ENCODE measurements at places on chromosomes 1 and 21.

GRCh38 chr1:4624141-4624715 is 30.2 kb upstream of the AJAP1 start:
- no peak for DNase-seq

DNA sequence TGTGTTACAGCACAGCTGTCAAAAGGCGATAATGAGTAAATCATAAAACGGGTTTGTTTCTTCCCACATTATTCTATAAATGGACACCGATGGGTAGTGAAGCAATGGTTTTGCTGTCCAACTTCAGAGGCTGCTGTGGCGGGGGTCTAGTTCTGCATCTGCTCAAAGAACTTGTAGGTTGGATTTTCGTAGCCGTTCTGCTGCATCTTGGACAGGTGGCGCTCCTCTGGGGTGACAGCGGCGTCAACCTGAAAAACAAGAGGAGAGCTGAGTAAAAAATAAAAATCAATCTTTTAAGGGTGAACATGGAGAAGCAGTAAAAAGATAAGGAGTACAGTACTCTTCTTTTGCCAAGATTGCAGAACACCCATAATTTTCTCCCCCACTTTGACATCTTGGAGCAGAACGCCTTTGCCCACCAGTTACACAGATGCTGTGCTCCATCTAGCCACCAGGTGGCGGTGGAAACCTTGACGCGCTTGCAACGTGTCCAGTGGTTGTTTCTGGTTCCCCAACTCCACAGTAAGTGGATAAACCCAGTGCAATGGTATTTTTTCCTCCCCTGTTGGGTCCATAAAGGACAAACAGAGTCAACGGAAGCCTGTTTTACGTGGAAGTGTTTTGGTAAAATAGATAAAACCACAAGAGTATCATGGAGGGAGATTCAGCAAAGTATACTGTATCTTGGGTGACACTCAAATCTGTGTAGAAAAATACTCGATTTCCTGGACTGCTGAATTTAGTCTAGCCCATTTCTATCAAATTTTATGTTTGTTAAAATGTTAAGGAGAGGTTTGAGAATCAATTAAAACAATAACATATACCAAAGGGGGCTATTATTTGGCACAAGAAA is 147.0 kb downstream of the GABPA start:
- DNase-seq: peak; percentile 61

DNA sequence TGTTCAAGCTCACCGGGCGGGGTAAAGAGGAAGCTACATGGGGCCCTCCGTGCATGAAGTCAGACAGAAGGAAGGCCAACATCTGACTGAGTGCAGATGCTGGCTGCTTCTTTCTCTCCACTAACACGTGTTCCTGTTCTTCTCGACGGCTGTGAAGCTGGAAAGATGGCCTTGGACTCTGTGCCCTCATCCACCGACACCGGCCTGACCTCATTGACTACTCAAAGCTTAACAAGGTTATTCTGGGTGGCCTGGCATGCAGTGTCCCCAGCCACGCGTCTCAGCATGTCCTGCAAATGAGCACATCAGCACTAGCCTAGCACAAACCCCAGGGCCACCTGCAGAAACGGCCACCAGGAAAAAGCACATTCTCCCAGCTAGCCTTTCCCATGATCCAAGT is 41.2 kb downstream of the ACTN2 start:
- no peak for DNase-seq

GRCh38 chr1:165215676-165216075 is 140.8 kb downstream of the LMX1A start:
- DNase-seq: no peak

DNA sequence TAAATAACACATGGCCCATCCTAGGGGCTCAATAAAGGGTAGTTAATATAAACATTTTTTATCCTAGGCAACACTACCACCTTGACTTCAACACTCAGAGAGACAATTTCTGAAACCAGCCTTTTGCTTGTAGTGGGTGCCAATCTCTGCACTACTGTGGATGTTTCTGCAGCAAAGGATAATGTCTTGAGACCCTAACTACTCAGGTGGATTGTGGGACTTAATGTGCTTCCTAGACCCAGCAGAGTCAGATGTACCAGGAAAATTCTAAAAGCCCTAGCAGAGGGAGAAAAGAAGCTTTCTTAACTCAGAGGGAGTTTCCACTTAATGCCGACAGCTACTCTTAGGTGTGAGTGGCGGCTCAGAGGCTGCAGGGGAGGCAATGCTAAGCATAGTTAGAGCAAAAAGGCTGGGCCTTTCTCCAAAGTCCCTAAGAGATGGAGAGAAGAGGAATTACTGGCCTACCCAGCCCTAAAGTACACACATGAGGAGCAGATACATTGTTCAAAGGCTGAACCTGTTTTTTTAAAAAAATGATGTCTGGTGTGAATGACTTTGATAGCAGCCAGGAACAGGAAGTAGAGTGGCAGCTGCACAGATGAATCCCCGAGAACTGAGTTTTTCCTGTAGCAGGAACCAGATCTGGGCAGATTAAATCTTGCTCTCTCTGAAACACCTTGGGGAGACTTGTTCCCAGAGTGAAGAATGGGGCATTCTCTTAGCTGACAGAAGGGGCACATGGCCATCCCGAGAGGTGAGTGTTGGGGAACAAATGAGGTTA is 33.5 kb upstream of the ABCD3 start:
- peak; percentile 2 for DNase-seq

- no peak for DNase-seq
Measured at GRCh38 chr1:189205863-189206262, 1271.8 kb downstream of the BRINP3 start.

- no peak for DNase-seq
Measured at GRCh38 chr1:31102501-31102950, 37.0 kb upstream of the PUM1 start.

- DNase-seq: no peak
Measured at GRCh38 chr1:185008838-185009237, 34.5 kb upstream of the NIBAN1 start.

DNA sequence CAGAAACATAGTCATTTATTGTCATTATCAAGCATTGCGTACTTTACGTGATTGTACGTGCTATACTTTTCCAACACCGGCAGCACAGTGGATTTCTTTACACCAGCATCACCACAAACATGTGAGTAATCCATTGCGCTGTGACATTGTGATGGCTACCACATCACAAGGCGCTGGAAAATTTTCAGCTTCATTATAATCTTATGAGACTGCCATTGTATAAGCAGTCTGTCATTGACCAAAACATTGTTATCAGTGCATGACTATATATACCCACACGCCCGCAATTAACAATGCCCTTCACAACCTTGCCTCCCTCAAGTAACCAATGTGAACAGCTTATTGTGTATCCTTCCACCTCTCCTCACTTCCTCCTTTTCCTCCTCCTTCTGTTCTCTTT is 137.6 kb downstream of the ZZZ3 start:
- DNase-seq: no peak

- DNase-seq: no peak
Measured at GRCh38 chr1:209397371-209397770, 186.1 kb upstream of the CAMK1G start.

DNA sequence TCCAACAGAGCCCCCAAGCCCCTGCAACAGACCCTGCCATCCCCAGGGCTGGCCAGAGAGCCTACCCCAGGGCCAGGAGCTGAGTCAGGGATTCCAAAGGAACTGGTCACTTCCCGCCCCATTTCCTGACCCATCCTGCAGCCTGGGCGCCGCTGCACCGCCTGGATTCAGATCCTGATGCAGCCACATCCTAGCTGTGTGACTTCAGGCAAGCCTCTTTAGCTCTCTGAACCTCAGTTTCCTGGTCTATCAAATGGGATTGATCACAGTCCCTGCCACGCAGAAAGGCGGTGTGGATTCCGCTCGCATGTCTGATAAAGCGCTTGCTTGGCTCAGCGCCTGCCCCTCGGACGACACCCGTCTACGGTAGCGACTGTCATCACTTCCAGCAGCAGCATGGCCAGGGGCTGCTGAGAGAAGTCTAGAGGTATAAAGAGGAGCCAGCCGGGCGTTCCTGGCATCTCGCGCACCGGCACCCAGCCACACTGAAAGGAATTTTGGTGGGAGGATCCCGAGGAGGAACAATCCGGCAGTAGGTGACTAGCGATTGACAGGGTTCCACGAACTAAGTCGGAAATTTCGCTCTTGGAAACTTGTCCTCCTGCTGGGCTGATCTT is 10.1 kb downstream of the EPHA2 start:
- no peak for DNase-seq

- DNase-seq: peak; percentile 84
Measured at GRCh38 chr1:206864939-206865671, at the start of gene IL20. TSS of gene IL20 (plus strand) at chr1:206865623. CDS start at chr1:206865853, 230 bp downstream.

GRCh38 chr1:84947536-84948410 is 49.1 kb downstream of the MCOLN2 start:
- DNase-seq: no peak

DNA sequence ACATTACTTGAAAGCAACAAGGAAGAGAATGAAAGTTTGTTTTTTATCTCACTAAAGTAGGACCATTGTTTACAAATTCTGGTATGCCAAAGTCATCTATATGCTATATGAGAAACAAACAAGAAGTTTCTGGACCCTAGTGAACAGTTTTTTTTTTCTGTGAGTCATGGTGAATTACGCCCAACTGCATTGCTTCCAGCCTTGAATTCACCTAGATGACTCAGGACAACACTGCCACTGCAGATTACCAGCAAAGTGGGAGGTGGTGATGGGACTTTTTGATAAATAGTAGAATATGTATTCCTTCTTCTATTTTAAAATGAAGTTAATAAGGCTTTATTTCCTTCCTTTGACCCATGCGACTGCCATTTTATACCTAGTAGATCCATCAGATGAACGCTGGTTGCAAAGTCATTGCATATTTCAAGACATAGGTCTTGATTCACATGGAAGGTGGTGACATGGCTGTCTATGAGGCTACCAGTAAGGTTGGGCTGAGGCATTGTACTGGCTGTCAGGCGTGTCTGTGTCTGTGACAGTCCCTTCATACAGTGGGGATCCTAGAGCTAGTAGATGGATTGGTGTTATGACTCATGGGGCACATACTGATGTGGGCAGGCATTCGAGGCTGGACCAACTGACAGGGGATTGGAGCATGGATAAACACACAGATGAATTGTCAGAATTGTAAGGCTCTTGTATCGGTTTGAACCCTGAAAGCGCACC is 49.1 kb upstream of the APOBEC4 start:
- DNase-seq: no peak

GRCh38 chr1:15949453-15950245 is 26.3 kb downstream of the ZBTB17 start:
- peak; percentile 96 for DNase-seq

- DNase-seq: no peak
Measured at GRCh38 chr1:175714350-175714749, 29.0 kb downstream of the TNR start.

DNA sequence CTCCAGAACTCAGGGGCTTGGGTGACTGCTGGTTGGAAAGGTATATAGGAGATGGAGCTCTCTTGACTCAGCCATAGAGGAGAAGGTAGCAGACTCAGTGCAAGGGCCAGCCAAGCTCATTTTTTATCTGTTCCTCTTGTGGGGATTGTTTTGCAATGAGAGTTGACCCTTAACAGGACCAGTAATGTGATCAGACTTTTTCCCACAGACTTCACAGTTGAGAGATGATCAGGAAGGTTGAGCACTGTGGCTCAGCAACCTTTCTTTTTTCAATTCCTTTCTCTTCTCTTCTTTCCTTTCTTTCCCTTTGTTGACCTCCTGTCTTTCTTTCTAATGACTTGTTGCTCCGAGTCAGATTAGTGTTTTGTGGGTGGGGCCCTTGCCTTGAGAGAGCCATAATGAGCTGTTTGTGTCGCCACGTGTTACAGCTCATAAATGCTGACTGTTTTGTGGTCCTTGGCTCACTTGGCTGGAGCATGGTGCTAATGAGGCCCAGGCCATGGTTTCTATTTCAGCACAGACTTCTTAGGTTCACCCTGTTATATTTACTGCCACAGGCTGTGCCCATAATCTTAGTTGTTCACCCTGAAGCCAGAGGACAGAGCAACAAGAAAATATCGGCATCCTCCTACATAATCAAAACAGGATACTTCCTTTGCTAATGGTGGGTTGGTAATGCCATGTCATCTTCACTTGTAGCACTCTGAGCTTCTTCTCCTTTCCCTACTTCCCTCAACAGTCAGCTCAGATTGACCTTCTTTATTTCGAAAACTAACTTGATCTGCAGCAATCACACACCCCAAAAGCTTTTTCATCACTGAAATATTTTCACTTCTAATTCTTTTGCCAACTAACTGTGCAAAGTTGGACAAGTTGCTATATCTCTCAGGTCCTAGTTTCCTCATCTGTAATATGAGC is 13.9 kb downstream of the ADAM30 start:
- no peak for DNase-seq

GRCh38 chr1:113307771-113308445 is 82.4 kb upstream of the MAGI3 start:
- no peak for DNase-seq

DNA sequence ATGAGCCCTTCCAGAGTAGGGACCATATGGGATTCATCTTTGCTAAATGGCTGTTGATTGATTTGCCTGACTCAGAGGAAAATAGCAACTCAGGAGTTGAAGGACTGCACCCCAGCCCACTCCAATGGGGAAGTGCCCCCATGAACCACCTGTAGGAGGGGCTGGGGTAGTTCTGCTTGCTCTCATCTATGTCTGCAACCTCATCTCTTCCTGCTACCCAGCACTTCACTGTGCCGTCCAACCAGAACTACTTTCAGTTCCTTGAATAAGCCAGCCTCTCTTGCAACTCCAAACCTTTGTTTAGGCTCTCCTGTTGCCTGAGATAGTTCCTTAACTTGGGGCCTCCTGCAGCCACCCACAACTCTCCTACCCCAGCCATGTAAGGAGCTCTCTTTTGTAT is 26.6 kb downstream of the BEND5 start:
- DNase-seq: no peak

DNA sequence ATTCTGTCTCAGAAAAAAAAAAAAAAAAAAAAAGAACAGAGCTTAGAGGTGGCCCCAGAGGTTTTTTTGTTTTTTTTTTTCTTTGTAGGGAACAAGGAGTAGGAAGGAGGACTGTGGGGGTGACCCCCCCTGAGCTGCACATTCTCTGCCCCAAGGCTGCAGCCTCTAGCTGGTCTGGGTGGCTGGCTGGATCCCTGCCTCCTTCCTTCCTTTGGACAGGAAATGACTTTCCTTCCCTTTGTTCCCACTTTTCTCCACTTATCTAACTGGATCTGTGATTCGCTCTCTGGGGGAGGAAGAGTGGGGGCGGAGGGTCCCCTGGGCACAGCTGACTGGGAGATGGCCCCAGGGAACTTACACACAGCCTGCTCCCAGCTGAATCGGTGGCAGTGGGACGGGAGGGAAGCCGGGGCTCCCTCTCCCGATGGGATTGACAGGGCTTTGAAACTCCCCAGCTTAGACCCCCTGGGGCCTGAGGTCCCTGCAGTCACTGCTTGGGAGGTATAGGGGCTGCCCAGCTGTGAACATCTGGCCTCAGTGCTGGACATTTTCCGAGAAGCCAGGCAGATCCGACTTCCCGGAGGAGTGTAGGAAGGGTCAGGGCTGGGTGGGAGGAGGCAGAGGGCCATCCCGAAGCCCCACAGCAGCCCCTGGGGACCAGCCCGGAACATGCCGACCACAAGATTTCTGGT is 2.1 kb downstream of the FBLIM1 start:
- no peak for DNase-seq

DNA sequence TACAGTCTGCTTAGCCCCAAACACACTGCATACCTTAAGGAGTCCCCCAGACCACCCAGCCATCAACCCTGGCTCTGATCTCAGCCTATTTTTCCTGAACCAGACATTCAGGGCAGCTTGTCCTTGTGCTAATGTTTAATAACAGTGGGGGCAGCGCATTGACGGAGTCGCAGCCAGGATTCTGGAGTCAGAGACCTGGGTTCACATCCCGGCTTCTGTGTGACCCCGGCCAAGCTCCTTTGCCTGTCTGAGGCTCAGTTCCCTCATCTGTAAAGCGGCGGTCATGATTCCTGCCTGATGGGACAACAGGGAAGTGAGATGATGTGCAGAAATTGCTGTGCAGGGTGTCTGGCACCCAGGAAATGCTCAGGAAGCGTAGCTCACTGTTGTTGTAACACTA is 63.1 kb downstream of the MATN1 start:
- DNase-seq: no peak
